ENCODE measurements at places on chromosomes 5 and 9.
A peak's percentile ranks its signal among the peaks of the same experiment; 100 is the strongest.

- DNase-seq = peak; percentile 70
Observed at GRCh38 chr5:43150748-43151147, 30.0 kb downstream of the ZNF131 start.

DNA sequence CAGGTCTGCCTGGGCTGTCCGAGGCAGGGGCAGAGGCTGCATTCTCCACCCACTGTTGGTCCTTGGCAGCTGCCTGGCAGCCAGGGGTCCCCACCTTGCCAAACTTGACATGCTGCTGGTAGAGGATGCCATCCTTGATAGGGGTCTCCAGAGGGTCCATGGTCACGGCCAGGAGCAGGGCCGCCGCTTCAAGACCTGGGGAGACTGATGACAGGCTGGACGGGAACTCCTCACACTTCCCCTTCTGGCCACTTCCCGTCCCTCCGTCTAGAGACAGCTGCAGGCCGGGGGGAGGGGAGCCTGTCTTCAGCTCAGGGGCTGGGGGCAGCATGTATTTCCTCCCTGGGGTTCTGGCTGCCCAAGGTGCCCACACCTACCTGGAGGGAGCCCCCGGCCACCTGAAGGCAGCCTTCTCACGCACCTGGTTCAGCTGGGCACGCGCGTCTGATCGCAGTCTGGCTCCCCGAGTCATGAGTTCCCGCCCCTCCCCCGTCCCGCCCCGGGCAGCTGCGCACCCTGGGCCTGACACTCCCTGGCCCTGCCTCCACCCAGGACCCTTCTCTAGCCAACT is at the start of gene DOK3:
Gene DOK3 (minus strand): TSS at position 446 of the 571 bp plus-strand sequence. CDS start 286 bp downstream, at position 160.
- no peak for DNase-seq

DNA sequence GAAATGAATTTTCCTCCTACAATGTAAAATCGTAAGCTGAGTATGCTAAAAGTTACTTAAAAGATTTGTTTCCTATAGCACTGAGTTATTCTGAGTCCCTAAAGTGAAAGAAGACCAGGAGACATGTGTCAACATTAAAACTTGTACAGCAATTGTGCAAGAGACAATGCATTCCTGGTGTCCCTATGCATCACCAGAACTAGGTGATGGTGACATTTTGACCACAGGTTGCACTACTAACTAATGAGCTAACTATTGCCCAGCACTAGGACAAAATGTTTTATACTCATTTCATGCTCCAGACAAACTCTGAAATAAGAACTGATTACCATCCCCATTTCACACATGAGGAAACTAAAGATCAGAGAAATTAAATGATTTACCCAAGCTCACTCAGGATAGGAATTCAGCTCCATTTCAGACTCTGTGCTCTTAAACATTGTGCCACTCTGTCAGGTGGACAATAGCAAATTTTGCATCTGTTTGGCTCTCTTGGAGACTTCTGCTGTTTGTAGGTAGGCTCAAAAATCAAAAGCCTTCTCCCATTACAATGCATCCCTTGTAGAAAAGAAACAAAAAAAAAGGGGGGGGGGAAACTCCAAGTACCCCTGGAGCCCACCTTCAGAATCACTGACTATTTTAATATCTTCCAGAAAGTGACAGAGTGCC is 269.2 kb downstream of the ACTL7B start:
- DNase-seq = no peak

- no peak for DNase-seq
Observed at GRCh38 chr9:120156376-120156775, 423.6 kb downstream of the CDK5RAP2 start.

DNA sequence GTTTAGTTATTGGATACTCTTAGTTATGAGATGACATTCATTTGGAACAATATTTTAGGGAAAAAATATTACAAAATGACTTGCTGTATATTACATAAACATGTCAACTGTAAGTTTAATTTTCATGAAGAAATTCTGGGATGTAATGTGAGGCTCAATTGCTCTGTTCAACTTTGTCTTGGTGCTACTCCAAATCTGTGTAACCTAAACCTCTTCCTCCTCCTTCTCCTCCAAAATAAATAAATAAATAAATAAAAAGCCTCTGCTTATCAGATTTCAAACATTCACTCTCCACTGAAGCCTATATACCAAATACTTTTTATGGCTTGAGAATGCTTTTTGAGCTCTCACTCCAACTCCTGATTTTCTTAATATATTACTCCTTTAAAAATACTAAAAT is 27.7 kb downstream of the ACTBL2 start:
- no peak for DNase-seq

DNA sequence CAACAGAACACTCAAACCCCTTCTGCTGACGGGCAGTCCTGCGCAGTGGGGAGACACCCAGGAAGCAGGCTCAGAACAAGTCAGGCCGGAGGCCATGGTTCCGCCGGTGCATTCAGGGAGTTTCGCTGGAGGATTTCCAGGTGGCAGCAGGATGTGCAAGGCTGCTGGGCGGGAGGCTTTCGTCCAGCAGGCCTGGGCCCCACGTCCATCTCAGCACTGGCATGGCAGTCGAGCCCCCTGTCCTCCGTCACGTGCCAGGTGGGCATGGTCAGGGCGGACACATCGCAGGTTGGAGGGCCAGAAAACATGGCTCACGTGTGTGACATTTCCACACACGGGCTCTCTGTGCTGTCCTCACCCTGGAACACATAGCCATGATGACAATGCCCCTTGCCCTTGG is 299.9 kb upstream of the IRX2 start:
- DNase-seq = no peak

GRCh38 chr9:27151693-27152404 is 42.8 kb downstream of the TEK start:
- DNase-seq = no peak

DNA sequence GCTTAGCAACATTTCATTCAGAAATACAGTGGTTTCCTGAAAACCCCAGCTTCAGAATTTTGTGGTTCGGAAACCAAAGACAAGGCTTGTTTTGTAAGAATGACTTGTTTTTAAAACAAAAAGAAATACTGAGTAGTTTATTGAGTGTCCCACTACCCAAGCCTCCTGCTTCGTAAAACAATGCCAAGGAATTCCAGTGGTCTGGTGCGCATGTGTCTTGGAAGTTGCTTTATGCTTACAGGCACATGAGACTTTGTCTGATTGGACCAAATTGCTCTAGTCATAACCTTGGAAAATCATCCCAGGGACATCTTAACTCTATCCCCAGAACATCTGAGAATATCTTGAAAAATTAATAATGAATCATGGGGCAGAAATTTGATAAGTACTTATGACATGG is 77.1 kb upstream of the FST start:
- DNase-seq = no peak

- DNase-seq = no peak
Observed at GRCh38 chr5:79990205-79990597, 861 bp downstream of the MTX3 start.

GRCh38 chr5:172553903-172554302 is 87.2 kb upstream of the NEURL1B start:
- no peak for DNase-seq

- no peak for DNase-seq
Observed at GRCh38 chr5:91156242-91156641, 226.9 kb downstream of the ARRDC3 start.

DNA sequence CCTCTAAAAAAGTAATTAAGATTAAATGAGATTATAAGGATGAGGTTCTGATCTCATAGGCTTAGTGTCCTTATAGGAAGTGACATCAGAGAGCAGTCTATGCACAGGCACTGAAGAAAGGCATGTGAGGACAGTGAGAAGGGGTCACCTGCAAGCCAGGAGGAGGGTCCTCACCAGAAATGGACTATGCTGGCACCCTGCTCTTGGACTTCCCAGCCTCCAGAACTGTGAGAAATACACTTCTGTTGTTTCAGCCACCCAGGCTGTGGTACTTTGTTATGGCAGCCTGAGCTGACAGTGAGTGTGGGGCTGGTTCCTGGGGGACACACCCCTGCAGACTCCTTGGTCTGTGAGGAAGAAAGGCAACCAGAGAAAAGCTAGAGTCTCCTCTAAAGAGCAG is 34.7 kb upstream of the IL6ST start:
- no peak for DNase-seq

DNA sequence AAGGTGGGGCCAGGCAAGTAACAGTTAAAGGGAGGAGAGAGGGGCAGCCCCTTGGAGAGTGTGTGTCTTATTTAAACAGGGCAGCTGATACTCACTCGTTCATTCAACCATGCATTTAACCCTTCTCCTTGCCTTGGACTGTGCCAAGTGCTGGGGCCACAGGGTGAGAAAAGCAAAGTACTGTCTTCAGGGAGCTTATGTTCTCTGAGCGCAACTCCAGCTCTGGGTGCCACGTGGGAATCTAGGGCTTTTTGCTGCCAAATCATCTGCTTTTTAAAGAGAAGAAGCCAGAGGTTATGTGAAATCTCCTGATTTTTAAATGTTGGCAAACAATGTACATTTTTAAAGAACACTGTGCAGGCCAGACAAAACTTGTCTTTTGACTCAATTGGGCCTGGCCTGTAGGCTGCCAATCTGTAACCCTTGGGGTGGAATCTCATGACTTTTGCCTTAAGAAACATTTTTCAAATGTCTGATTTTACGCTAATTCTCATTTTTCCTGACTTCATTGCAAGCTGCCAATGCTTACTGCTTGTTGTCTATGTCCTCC is 157.8 kb downstream of the NTRK2 start:
- no peak for DNase-seq

- DNase-seq = no peak
Observed at GRCh38 chr5:415928-416635, 26.9 kb upstream of the EXOC3 start.

DNA sequence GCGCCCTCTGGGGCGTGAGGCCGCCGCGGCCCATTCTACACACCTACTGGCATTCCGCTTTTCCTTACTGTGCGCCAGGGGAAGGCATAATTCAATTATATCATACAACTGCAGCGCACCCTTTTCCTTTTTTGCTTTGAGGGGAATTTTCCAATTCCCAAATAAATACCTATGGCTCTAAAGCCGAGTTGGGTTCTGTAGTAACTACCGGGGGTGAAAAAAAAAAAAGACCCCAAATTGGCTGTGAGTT is 34.1 kb upstream of the NFIB start:
- DNase-seq = no peak

DNA sequence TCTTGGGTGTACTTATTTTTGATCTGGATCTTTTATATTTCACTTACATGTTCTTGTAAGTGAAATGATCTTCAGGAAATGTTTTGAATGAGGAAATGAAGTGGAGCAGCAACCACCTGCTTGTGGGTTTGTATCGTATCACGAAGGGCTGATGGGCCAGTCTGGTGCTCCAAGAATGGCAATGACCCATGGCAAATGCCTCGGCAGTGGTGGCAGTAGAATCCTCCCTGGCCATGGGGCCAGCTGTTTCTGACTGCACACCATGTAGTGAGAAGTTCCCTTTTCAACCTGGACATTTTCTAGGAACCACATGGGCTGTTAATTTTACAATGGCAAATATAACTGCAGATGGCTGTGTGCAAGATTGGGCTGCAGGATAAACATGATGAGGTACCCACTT is 29.9 kb downstream of the MAT2B start:
- DNase-seq = no peak

DNA sequence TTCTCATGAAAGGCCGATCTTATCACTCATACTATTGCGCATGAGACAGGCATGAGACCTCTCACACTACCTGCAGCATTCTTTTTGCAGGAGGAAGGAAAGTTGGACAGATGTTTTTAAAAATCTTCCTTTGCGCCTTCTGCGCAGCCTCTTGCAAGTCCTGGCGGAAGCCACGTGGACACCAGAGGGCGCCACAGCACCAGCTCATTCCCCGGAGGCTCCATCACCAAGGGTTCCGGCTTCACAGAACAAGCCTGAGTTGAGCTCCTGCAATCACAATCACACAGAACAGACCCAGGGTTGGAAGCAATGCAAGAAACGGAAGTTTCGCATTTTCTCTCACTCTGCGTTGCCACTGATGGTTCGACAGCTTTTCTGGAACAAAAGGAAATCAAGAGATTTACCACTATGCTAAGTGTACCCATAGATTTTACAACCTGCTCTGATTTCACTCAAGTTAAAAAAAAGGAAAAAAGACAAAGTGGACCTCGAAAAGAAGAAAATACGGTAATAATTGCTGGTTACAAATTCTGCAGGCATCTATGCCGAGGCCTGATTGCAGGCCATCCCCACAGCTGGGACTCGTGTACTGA is 304.7 kb upstream of the MSX2 start:
- DNase-seq = peak; percentile 82

DNA sequence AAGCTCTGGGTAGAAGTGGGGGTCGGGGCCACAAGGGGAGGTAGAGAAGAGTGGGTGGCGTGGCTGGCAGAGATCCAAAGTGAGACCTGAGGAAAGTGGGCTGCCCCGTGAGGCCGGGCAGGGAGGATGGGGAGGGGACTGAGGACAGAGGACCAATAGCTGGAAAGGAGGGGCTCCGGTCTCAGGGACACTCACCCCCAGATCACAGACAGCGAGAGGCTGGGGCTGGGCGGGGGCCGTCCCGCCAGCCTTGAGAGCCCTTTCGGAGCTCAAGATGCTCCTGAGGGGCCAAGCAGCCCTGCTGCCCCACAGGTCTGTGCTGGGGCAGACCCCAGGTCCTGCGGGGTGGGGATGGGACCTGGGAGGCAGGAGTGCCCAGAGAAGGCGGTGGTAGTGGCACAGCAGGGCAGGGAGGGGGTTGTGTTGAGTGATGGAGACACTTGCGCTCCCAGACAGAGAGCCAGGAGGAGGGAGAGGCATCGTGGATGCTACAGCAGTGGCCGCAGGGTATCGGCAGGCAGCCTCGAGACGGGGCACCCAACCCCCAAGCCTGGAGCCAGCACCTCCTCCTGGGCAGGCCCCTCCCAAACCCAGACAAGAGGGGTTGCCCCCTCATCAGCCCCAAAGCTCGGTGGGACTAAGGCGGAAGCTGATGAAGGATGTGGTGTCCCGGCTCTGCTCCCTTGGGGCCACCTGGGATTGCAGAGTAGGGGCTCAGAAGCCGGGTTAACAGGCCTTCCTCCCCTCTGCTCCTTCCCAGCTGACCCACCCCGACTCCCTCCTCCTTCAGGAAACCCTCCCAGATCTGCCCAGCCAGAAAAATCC is 3.4 kb downstream of the SARDH start:
- DNase-seq = no peak

- no peak for DNase-seq
Observed at GRCh38 chr9:4829969-4830368, 37.2 kb downstream of the RCL1 start.

GRCh38 chr5:173796721-173797495 is 91.2 kb upstream of the CPEB4 start:
- DNase-seq = no peak

DNA sequence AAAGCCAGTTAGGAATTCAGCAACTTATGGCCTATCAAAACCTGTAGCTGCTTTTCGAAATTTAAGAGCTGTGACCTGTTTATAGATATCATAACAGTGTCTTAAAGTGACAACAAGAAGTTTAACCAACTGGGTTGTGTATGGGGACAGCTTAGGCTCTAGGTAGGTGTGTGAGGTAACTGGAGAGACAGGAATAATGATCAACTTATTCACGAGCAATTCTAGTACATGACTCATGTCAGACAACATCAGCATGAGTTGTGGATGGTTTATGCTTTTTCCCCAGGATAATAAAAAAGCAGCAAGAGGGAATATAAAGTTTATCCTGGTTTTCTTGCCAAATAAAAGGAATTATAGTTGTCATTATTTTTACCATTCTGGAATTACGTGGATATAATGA is 88.6 kb downstream of the GDNF start:
- no peak for DNase-seq

GRCh38 chr9:106637486-106637885 is 225.5 kb upstream of the ZNF462 start:
- DNase-seq = no peak

All from SK-MEL-5 (cell line).